Inflammatory macrophage (primary cell): ENCODE measurements at places on chromosomes 3 and 15.

DNA sequence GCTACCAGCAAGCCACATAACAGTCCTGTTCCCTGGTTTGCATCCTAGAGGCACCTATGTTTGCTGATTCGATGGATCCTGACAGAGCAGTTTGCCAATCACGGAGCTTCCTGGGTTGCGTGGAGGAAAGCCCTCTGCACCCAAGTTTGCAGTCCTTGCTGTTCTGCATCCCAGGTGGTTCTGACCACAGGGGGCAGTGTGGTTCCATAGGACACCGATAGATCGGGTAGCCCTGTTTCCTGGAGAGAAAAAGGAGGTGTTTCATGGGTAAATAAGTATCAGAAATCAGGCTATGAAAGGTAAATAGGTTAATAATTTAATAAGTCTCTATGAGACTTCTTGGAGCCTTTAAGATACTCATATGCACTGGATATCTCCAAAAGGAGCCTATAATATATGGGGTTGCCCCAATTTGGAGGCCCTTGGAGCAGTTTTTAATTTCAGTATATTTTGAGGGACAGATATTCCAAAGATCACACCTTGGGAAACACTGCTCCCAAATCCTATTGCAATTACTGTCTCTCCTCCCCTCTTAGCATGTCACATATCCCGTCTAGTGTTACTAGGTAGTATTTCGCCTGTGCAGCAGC, 194.6 kb upstream of the TPM1 start:
- DNase-seq = peak; percentile 45

GRCh38 chr3:138282836-138283235, 46.8 kb downstream of the NME9 start:
- no peak for DNase-seq

GRCh38 chr3:152772674-152773225, 62.2 kb upstream of the P2RY1 start:
- no peak for DNase-seq

DNA sequence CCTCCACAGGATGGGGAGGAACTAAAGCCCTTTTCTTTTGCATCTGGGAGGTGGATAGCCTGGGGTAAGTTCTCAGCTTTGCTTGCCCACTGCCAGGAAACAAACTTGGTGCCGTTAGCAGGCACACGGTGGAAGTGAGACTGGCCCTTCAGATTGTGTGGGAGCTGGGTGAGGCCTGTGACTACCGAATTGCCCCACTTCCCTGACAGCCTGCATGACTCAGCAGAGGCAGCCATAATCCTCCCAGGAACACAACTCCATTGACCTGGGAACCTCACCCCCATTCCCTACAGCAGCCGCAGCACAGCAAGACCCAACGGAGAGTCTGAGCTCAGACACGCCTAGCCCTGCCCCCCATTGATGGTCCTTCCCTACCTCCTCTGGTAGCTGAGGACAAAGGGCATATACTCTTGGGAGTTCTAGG, 282.6 kb downstream of the KLF13 start:
- peak; percentile 77 for DNase-seq

GRCh38 chr15:61835029-61835428, 225.2 kb downstream of the VPS13C start:
- no peak for DNase-seq

DNA sequence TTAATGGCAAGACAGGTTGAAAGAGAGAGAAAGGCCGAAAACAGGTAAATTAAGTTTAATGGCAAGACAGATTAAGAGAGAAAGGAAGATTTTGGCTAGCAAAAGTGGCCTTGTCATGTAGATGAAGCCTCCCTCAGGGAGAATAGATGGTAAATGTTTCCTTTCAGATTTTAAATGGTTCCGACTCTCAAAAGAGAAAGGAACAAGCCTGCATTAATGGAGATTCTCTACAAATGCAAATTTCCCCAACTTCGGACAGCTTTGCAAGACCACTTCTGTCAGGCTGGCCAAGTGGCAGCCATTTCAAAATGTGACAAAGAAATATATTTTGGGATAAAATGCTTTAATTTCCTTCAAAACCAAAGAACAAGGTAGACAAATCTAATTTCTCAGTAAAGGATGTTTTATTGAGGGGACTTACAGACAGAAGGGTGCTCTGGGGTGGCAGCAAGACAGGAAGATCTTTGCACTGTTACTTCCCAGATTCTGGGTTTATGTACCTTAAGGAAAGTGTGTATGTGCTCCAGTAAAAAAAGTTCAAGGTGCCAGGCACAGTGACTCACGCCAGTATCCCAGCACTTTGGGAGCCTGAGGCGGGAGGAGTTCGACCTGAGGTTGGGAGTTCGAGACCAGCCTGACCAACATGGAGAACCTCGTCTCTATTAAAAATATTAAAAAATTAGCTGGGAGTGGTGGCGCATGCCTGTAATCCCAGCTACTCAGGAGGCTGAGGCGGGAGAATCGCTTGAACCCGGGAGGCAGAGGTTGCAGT, 626.3 kb upstream of the NAALADL2 start:
- DNase-seq = no peak

GRCh38 chr15:90067181-90067952, 34.9 kb downstream of the IDH2 start:
- no peak for DNase-seq
